ENCODE measurements at places on chromosomes 1 and 21.

- DNase-seq: no peak
These were observed 13.3 kb downstream of the RNU5D-1 start for GRCh38 chr1:44717653-44718052.

GRCh38 chr1:32600034-32600433, 50.3 kb downstream of the ZBTB8OS start:
- DNase-seq: no peak

DNA sequence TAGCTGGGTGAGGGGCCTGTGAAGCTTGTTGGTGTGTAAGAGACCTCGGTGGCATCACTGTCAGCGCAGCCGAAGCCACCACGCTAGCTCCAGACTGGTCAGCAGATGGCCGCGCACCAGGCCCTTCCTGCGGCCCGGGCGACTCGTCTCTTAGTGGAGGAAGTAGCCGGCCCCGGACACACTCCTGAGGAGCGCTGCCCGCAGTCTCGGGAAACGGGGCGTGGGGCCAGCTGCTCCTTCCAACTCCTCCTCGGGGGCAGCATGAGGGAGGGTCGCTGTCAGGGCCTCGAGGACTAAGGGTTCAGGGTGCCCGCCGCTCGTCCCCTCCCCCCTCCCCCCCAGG, 20.4 kb downstream of the H3-3A start:
- DNase-seq: no peak

GRCh38 chr1:119958223-119958622, 61.9 kb upstream of the ADAM30 start:
- DNase-seq: no peak

GRCh38 chr1:7471836-7472235, 299.3 kb upstream of the VAMP3 start:
- DNase-seq: no peak

- no peak for DNase-seq
These were observed 37.3 kb upstream of the COL18A1 start for GRCh38 chr21:45367402-45368351.

Measured in activated T-cell treated with anti-CD3 and anti-CD28 coated beads for 4 hours (primary cell).